ENCODE measurements at places on chromosomes 6 and 20.

DNA sequence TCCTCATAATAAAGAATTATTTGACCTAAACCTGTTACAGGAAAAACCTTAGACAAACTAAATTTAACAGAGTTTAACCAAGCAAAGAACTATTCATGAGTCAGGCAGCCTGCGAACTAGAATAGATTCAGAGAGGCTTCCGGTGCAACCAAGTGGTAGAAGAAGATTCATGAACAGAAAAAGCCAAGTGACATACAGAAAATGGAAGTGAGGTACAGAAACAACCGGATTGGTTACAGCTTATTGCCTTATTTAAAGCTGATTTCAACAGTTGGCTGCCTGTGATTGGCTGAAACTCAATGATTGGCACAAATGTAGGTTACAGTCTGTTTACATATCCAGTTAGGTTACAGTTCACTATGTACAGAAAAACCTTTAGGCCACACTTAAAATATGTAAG lies 10.1 kb downstream of the PPP1R3G start:
- no peak for DNase-seq

- no peak for DNase-seq
Observed at GRCh38 chr6:106763361-106763760, 134.0 kb downstream of the QRSL1 start.

DNA sequence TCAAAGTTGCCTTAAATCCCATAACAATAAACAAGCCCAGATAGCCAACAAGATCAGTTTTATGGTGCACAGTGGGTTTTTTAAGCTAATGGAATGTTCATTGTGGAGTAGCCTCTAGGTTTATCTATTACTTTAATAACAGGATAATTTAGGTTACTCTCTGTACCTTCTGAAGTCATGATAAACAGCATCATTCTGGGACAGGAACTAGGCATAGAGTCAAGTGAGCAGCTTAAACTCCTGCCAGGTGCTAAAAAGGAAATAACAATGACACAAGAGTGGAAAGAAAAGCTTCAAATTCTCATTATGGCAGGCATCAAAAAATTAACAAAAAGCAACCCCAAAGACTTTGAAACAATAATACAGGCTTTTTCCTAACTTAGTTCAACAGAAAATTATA lies 228.8 kb downstream of the HACE1 start:
- no peak for DNase-seq

- no peak for DNase-seq
Observed at GRCh38 chr20:32227744-32228688, 20.3 kb downstream of the POFUT1 start.

DNA sequence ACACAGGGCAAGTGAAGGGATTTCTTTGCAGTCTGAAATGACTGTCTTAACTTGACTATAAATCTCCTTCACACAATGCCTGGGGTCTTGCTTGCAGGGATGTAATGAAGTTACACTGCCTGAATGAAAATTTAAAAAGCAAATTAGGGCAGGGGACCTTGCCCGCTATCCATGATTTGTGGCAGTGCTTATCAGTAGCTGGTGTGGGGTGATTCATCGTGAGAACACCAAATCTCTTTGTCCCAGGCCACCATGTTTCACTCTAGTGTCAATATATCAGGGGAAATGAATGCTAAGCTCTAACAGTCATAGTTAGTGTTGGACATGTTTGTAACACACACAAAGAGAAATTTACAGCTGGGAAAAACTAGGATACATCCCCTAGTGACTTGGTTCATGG lies 713.7 kb upstream of the EPHA7 start:
- DNase-seq: no peak

GRCh38 chr20:19207541-19207940 lies 4.9 kb upstream of the SLC24A3 start:
- DNase-seq: no peak

GRCh38 chr6:155274106-155274505 lies 10.3 kb downstream of the CLDN20 start:
- no peak for DNase-seq

Measured in thyroid gland (tissue), 4 donors.